Skeletal muscle cell (primary cell): ENCODE measurements at places on chromosomes 5 and 9.

DNA sequence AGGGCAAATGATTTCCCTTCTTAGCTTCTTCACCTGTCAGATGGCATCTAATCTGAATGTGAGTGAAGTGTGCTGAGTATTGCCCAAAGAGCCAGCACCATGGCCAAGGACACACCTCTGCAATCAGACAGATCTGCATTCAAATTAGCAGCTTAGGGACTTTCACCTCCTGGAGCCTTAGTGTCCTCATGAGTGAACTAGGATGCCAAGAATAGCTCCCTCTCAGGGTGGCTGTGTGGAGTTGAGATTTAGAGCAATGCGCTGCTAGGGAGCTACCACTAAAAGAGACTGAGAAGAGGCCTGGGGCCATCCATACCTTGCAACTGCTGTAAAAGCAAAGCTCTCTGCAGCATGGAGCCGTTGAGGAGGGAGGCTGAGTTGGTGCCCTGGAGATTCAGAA, 1.4 kb downstream of the CIZ1 start:
- DNase-seq = no peak

- no peak for DNase-seq
These were observed 5.5 kb upstream of the ITK start for GRCh38 chr5:157175071-157175612.

- DNase-seq = no peak
These were observed 67.6 kb downstream of the SHB start for GRCh38 chr9:38001430-38001829.

DNA sequence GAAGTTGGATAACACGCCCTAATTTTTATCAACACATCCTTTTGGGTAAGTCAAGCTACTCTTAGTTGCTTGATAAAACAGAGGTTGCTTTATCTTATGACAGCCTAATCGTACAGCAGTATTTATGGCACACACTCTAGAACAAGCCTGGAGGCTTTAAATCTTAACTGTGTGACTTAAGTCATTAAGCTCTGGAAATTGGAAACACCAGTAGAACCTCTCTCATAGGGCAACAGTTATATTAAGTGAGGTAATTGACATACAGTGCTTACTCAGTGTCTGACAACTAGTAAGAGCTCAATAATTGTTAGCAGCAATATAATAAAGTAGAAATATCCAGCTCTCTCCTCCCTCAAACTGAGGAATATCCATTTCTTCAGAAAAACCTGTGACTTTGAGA, 808.9 kb upstream of the WWC1 start:
- DNase-seq = no peak

DNA sequence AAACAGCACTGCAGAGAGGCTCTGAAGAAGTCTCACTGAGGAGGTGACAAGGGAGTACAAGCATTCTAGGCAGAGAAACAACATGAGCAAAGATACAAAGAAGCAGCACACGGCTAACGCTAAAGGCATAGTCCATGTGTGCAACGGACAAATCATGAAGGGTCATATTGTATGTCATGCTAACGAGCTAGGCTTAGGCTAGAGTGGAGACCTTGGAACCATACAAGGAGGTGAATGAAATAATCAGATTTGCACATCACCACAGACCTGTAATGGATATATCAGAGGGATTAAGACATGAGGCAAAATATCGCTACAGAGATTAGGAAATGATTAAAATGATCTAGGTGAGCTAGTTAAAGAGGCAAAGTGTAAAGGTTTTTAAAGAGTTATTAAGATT, 145.6 kb downstream of the NFIB start:
- no peak for DNase-seq

GRCh38 chr9:109624896-109625295, 126.8 kb upstream of the PTPN3 start:
- DNase-seq = no peak

- no peak for DNase-seq
These were observed 52.9 kb upstream of the EXOC3 start for GRCh38 chr5:389891-390622.

GRCh38 chr9:113474360-113475028, 11.0 kb downstream of the RGS3 start:
- DNase-seq = no peak

- DNase-seq = peak; percentile 17
These were observed 161.1 kb downstream of the MAST4 start for GRCh38 chr5:66757219-66757833.

GRCh38 chr9:116992865-116993264, 305.8 kb downstream of the TRIM32 start:
- DNase-seq = no peak

DNA sequence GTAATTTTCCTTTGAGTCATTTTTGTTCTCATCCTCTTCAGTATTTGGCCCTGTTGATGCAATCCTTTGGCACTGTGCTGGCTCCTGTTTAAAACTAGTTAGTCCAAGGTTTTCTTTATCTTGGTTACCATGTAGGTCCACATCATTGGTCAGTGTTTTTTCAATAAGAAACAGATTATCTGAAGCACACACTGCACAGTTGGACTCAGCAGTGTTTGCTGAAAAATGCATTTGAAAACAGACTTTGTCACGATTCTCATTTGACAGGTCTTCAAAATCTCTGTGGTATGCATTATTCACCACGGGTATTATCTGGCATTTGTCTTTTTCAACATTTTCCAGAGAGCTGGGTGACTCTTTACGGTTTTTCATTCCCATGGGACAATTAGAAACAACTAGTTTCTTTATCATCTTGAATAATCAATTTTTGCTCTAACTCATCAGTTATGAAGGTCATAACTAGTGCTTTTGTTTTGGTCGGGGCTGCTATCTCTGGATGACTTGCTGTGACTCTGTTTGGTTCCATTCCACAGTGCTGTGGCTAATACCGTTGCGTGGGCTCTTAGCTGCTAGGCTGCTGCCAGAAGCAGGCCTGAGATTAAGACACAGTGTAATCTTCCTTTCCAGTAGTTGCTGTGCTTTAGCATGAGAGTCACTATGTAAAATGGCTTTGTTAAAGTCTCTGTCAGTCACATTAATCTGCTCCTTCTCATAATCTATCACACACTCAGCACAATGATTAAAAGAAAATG, 36.2 kb downstream of the NUDT12 start:
- no peak for DNase-seq

GRCh38 chr5:94209774-94210355, 408.5 kb downstream of the KIAA0825 start:
- no peak for DNase-seq

- no peak for DNase-seq
These were observed 10.3 kb upstream of the BRD3OS start for GRCh38 chr9:134014946-134015345.

DNA sequence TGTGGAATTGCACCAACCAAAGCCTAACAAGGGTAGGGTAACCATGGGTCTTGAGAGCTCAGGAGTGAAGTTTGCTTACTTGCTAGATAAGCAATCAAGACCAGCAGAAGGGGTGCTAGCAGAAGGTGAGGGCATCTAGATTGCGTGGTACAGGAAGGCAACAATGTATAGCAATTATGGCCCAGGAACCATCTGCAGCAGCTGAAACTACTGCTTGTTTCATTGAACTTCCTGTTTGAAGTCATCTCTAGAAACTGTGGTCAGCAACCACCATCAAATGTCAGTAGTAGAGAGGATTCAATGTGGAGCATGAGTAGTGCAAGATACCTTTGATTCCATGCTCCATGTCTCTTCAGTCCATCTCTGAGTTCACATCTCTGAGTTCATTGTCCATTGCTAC, 462.1 kb upstream of the GRAMD2B start:
- no peak for DNase-seq

GRCh38 chr9:69971643-69972449, 71.8 kb upstream of the MAMDC2 start:
- no peak for DNase-seq

- DNase-seq = no peak
These were observed 39.2 kb upstream of the ELOVL7 start for GRCh38 chr5:60883229-60883628.

GRCh38 chr5:2747363-2748162, 3.9 kb downstream of the IRX2 start:
- DNase-seq = no peak

- DNase-seq = no peak
These were observed 9.1 kb downstream of the TTC33 start for GRCh38 chr5:40746703-40747102.

GRCh38 chr9:1941989-1942388, 73.2 kb upstream of the SMARCA2 start:
- DNase-seq = no peak

DNA sequence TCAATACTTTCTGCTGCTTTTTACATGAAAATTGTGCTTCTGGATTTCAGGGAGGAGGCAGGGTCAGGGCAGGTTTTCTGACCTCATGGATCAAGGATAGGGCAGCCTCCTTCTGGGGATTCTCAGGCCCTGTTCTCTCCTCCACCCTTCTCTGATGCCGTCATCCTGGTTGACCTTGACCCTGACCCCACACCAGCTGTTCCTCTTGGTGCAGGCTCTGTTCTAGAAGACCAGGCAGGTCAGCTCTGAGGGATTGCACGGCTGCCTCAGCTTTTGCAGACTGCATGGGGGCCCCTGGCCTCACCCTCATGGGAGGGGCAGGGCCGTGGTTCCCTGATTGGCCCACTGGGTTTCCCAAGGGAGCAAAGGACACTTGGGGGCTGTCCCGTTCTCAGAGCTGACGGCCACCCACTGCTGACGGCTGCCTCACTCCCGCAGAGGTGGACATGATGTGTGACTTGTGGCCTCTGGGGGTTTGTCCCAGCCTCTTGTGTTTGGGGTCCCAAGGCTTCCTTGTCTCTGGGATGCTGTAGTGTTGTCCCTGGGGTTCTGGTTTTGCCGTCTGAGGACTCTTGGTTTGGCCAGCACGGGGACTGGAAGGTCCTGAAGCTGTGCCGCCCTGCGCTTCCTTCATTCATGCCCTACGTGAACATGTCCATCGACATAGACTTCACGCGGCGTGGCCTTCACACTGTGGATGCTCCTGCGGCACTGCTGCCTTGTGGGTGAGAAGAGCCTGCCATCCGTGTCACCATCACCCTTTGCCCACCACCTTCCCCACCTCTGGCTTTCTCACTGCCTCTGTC, 34.5 kb downstream of the CEP72 start:
- DNase-seq = no peak
